ENCODE measurements at places on chromosomes 13 and 19. TPM values are rescaled to one million over a fixed set of nuclear protein-coding genes. Genes with fewer than 3 reads are reported as not detected.

KCNC3 gene
- 2.2 TPM for total RNA-seq

SLAIN1 gene
- 289 TPM for total RNA-seq

IFNL1 gene
- not detected for total RNA-seq

EDNRB gene
- total RNA-seq: 18.4 TPM

FAM216B gene
- 0.74 TPM for total RNA-seq

CNFN gene
- total RNA-seq: not detected

ZNF430 gene
- total RNA-seq: 18.2 TPM

IGFL3 gene
- total RNA-seq: not detected

ZNF729 gene
- under 0.01 TPM for total RNA-seq

TMEM150B gene
- total RNA-seq: not detected

TICAM1 gene
- 1.5 TPM for total RNA-seq

FOXA3 gene
- not detected for total RNA-seq

PLPP2 gene
- total RNA-seq: 1.2 TPM

PSG1 gene
- total RNA-seq: not detected

CYP2A7 gene
- not detected for total RNA-seq

CNN1 gene
- total RNA-seq: 0.74 TPM

TJP3 gene
- under 0.01 TPM for total RNA-seq

SPATA13 gene
- 23.1 TPM for total RNA-seq

CFAP97D2 gene
- not detected for total RNA-seq

KIR3DL2 gene
- not detected for total RNA-seq

IGFL2 gene
- total RNA-seq: not detected

KLF2 gene
- 3.0 TPM for total RNA-seq

SERTM1 gene
- total RNA-seq: 12.8 TPM

TEKTIP1 gene
- not detected for total RNA-seq

LGALS7 gene
- total RNA-seq: 0.74 TPM

FCAR gene
- total RNA-seq: 0.98 TPM
